ENCODE measurements at places on chromosomes 2 and 18. TPM values are rescaled to one million over a fixed set of nuclear protein-coding genes. Genes with fewer than 3 reads are reported as not detected.

Gene CCDC148
- not detected for total RNA-seq

Gene GPAT2
- 4.9 TPM for total RNA-seq

- no peaks in the 10 kb centered on the region for H3K4me1 ChIP-seq
- no peaks in the 10 kb centered on the region for H3K36me3 ChIP-seq
- H3K4me3 ChIP-seq: no peak overlapping the region
- H3K27ac ChIP-seq: no peak overlapping the region
- DNase-seq: no peak
- no peaks in the 10 kb centered on the region for H3K27me3 ChIP-seq
Observed at GRCh38 chr18:45611943-45612342, 3.3 kb upstream of the SLC14A2 start.

DNA sequence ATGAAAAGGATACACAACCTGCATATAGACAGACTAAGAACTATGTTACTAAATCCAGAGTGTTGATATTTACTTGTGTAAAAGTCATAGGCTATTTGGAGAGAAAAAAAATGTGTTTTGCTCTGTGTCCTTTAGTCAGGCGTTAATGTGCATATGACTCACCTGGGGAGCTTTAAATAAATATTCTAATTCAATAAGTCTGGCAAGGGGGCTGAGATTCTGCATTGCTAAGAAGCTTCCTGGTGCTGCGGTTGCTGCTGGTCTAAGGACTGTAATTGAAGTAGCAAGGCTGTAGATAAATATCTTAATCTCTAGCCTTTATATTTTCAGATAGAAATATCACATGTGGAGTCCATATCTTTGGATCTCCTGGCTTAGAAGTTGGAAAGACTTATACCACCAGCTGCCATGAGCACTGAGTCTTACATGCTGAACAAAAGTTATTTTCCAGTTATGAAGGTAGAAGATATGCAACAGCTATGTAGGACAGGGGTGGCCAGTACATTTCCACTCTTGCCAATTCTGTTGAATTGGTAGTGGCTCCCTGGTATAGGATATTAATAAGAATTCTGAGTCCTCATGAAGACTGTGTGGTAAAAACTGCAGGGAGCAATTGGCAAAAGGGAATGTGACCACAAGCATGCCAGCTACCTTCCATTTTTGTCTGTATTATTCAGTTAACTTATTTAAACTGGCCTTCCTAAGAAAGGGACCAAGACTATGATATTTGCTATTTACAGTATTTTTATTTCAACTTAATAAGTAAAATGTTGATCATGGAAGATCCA lies 4.8 kb downstream of the SPAG16 start:
- peaks cover 14% of the 10 kb centered on the region for H3K4me1 ChIP-seq
- no peaks in the 10 kb centered on the region for H3K36me3 ChIP-seq
- no peak overlapping the region for H3K4me3 ChIP-seq
- H3K27ac ChIP-seq: no peak overlapping the region
- H3K27me3 ChIP-seq: no peaks in the 10 kb centered on the region

GRCh38 chr2:236769981-236770671 lies 200.5 kb downstream of the ACKR3 start:
- H3K4me1 ChIP-seq: no peaks in the 10 kb centered on the region
- DNase-seq: no peak
- H3K27me3 ChIP-seq: no peaks in the 10 kb centered on the region
- no peak overlapping the region for H3K4me3 ChIP-seq
- H3K36me3 ChIP-seq: no peaks in the 10 kb centered on the region

DNA sequence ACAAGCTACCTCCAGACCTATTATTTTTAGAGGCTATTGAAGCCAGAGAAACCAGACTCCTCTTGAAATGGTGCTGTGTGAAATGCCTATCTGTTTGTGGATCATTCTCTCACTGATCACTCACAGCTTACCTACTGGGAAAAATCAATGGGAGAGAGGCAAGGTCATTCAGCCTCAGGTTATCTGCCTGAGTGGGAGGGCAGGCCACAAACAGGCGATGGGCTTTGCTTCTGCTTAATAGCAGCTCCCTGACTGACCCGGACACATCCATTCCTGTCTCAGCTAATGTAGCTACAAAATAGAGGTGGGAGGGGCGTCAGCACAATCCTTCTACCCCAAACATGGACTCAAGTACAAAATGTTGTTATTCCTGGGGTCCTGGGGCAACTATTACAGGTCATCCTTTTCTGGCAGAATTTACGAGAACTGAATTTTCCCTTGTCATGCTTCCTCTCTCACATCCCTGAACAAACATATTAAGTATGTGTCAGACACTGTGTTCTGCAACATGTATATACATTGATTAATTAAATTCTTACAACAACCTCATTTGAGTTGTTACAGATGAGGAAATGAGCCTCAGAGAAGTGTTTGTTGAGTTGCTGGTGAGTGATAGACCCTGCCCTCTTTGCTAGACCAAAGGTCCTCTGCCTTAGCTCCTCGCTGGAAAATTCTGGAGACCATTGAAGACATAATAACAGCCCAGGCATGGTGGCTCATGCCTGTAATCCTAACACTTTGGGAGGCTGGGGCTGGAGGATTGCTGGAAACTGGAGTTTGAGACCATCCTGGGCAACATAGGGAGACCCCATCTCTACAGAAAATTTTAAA lies 60.5 kb downstream of the CDK15 start:
- no peak overlapping the region for H3K4me3 ChIP-seq
- DNase-seq: no peak
- H3K27ac ChIP-seq: no peak overlapping the region
- no peaks in the 10 kb centered on the region for H3K27me3 ChIP-seq
- no peaks in the 10 kb centered on the region for H3K36me3 ChIP-seq

DNA sequence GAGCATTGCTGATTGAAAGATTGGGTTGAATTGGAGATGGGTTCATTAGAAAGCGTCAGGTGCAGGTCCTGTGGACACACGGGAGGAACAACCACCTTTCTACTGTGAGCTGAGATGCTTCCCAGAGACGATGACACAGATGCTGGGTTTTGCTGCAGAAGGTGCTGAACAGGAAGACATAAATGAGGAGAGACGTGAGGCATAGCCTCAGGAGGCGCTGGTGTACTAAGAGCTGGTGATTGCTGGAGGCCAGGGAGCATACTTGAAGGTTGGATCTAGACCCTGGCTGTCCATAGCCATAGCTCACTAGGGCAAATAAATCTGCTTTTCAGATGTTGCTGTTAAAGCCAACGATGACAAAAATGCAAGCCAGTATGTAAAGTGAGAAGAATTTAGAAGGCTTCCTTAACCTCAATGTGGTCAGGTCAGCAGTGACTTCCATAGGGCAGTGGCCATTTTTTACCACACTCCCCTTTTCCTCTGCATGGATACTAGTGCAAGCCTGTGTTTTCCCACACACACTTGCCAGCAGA lies 153.7 kb downstream of the SOX11 start:
- H3K4me3 ChIP-seq: no peak overlapping the region
- H3K36me3 ChIP-seq: no peaks in the 10 kb centered on the region
- H3K4me1 ChIP-seq: no peaks in the 10 kb centered on the region
- no peak overlapping the region for H3K27ac ChIP-seq
- no peaks in the 10 kb centered on the region for H3K27me3 ChIP-seq

All from sigmoid colon (tissue), 7 donors.